ENCODE measurements at places on chromosomes 2 and 18.
A peak's percentile ranks its signal among the peaks of the same experiment; 100 is the strongest.

- no peak for DNase-seq
Observed at GRCh38 chr2:98381494-98381893, 35.2 kb downstream of the CNGA3 start.

GRCh38 chr2:164706522-164706921 is 85.2 kb upstream of the GRB14 start:
- DNase-seq, result no peak

- DNase-seq, result no peak
Observed at GRCh38 chr2:85119900-85120299, 13.3 kb upstream of the TCF7L1 start.

DNA sequence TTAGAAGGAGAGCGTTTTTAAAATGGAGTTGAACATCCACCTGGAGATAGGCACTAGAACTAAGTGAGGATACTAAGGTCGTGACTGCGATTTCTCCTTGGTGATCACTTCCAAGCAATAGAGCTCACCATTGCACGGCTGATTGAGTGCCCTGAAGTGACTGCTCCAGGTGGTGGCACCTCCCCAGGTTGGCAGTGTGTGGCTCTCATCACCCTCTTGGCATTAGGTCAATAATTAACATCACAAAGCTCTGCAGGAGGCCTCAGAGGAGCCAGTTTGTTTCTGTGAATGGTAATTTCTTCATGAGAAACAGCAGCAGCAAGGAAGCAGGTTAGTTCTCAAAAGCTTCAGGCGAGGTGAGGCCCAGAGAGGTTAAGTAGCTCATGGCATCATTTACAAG is 259.6 kb downstream of the CLIP4 start:
- DNase-seq, result no peak

DNA sequence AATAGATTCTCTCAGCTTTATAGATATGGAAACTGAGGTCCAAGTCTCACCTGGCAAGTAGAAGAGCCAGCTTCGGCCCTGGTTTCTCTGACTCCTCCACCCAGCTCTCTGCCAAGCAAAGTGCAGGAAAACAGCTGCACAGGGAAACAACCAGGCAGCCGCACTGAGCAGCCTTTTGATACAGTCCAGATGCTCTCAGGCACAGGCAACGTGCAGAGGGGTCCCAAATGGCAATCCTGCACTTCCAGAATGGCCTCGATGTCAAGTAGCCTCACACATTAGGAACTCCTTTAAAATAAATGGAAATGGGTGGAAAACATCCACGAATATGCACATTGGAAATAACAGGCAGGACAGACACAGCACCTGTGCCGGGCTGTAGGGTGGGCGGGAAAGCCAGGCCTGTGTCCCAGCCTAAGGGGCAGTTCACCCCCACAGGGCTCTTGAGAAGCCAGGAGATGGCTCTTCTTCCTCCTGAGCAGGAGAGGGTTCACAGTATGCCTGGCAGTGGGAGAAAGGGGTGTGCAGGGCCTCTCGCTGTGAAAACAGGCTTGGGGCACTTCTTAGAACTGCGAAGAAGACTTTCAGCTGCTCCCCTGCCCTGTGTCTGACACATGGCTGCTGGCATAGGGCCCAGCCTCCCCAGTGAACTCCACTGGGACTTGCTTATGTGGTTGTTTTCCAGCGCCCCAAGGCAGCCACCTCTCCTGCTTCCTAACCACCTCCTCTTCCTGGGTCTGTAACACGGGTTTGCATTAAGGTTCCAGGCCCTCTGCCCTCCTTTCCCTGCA is 63.9 kb upstream of the TUBA3E start:
- no peak for DNase-seq

DNA sequence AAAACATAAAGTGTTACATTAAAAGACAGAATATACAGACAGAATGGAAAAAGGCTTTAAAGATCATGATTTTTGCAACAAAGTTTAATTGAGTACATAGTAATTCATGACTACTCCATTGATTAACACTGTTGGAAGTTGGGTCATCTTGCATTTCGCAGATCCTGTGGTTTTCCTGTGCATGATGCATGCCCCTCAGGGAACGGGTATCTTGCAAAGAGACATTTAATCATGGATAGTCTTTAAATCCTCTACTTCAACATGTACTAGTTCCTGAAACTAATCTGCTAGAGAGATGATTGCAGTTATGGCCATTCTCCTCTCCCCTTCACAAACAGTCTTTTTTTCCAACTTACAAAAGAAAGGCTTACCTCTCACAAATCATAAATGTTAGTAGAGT is 155.6 kb upstream of the DSEL start:
- DNase-seq, result no peak

DNA sequence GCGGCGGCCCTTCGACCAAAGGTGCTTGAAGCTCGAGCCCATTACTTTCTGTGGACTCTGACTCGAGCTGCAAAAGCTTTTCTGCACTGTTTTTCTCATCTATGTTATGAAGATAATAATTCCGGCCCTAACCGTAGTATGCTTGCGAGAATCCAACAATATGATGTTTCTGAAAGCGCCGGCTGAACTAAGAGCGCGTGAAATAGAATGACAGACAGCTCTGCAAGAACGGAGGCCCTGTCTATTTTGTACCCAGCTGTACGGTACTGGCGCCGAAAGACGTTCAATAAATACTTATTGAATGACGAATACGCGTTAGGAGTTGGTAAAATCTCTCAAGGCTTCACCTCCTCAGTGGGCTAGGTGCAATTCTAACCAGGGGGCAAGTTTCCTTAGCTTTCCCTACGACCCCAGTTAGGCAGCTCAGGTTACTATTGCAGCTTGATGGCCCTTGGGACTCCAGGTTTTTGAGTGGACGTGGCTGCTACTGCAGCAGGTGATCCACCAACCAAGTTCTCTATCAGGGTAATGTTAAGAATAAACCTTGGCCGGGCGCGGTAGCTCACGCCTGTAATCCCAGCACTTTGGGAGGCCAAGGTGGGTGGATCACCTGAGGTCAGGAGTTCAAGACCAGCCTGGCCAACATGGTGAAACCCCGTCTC is 570 bp downstream of the SCRN3 start:
- DNase-seq, result no peak

DNA sequence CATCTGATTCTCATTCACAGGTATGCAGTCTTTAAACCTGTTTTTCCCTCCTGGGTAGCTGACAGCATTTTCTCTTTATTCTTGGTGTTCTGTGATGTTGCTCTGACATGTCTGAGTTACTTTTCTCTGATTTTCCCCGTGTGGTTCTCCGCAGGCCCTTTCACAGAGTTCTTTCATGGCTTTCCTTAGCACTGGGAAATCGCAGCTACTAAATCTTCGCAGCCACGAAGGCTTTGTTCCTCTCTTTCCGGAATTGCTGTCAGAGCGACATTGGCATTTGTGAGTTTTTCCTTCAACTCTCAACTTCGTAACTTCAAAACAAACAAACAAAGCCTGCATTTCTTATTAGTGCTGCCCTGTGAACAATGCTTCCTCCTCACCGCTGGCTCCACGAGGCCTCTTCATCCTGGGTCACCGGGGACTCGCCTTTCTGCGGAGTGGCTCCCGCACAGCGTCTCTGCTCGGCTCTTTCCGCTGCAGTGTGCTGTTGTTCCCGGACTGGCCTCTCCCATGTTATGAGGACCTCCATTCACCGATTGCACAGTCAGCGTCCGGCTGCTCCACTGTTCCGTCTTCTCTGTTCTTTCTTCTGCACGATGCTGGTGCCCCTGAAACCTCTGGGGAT is 16.1 kb downstream of the COLEC11 start:
- no peak for DNase-seq

GRCh38 chr2:203739351-203739750 is 32.9 kb downstream of the CD28 start:
- no peak for DNase-seq

GRCh38 chr2:239879423-239880084 is 145.6 kb downstream of the NDUFA10 start:
- no peak for DNase-seq

DNA sequence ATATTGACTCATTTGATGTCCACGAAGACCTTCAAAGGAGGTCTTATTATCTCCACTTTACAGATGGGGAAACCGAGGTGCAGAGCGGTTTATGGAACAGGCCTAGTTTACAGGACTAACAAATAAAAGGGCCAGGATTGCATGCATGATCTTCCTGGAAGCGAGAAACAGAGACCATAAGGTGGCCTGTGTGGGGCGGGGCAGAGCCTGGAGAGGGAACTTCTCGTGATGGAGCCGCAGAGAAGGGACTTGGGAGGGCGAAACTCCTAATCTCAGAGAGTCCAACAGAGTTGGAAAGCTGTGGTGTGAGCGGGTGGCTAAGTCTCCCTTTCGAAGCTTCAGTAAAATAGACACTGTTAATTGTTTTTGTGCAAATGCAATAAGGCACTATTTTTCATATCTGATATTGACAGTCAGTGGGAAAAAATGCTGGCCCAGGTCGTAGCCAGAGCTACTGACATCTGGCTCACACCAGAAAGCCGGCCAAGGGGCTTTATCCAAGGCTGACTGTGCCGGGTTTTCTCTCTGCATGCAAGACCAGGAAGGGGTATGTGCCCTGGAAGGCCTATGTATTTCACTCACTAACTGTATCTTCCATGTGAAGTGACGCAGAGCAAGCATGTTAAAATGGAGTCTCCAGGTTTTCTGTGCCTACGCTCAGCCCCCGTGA is 4.5 kb downstream of the INPP5D start:
- DNase-seq, result no peak

DNA sequence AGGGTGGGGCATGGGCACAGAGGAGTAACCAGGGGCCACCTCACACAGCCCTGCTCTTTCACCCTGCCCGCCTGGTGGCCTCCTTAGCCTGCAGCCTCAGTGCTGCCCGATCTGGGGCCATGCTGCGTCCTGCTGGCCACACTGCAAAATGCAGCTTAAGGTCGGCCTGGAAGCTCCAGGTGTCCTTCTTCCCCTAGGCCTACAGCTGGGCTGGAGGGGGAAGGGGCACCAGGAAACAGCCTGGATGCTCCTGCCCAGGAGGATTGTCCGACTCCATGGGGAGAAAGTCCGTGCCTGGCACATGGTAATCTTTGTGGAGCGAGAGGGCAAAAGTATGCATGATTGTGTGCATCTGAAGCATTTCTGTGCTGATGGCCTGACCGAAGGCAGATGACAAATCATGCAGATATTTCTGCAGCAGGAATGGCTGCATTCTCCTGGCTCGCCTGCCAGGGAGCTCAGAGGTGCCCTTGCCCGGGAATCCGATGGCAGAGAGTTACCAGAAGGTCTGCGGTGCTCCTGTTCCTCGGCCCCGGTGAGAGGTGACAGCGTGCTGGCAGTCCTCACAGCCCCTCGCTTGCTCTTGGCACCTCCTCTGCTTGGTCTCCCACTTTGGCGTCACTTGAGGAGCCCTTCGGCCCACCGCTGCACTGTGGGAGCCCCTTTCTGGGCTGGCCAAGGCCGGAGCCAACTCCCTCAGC is 12.8 kb upstream of the ALPP start:
- no peak for DNase-seq

GRCh38 chr2:134305109-134305491 is 51.2 kb downstream of the MGAT5 start:
- no peak for DNase-seq

DNA sequence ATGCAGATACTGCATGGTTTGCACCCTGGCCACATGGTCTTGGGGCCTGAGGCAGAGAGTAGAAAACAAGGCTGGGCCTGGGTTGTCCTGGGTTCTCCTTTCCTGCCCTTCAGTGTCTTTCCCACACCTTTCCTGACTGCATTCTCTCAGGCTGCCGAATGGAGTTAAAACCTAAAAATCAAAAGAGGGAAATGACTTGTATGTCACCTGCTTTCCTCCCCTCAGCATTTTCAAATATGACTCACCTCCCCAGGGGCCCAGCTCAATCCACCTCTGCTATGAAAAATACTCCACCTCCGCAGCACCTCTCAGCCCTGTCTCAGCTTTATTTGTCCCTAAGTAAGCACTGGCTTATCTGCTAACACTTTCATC is 457.8 kb upstream of the MEX3C start:
- peak; percentile 27 for DNase-seq

- DNase-seq, result no peak
Observed at GRCh38 chr2:164847981-164848741, 6.5 kb upstream of the COBLL1 start.

DNA sequence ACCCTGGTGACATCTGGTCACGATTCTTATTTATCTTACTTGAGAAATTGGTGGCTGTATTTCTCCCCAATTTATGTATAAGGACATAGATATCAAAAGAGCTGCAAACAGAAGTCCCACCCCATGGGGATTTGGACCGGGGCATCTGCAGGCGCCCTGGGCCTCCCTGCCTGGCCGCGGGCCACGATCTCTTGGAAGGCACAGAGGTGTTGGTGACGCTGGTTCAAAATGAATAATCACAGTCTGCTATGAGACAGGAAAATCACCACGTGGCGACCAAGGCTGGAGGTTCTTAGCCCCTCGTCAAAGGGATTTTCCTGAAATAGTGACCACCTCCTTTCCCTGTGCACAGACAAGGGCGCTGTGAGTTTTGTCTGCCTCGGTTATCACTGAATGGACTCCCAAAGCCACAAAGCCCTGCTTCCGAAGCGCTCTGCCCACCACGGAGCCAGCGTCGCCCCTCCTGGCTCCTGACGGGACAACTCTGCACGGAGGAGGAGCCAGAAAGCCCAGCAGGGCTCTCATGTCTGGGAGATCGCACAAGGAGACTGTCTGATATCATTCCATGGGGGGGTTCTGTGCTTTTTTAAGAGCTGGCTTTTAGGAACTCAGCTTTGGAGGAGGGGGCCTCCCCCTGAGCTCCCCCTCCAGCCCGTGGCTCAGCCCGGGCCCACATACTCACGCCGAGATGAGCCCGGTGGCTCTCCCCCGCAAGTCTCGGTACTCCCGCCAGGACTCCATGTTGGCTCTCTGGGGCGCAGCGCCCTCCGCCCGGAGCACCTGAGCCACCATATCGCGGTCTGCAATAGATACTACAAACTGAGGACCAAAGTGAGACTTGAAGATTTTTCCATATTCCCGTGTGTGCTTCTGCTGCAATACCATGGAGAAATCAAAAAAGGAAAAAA is 14.6 kb downstream of the CYP27C1 start:
- DNase-seq, result no peak

DNA sequence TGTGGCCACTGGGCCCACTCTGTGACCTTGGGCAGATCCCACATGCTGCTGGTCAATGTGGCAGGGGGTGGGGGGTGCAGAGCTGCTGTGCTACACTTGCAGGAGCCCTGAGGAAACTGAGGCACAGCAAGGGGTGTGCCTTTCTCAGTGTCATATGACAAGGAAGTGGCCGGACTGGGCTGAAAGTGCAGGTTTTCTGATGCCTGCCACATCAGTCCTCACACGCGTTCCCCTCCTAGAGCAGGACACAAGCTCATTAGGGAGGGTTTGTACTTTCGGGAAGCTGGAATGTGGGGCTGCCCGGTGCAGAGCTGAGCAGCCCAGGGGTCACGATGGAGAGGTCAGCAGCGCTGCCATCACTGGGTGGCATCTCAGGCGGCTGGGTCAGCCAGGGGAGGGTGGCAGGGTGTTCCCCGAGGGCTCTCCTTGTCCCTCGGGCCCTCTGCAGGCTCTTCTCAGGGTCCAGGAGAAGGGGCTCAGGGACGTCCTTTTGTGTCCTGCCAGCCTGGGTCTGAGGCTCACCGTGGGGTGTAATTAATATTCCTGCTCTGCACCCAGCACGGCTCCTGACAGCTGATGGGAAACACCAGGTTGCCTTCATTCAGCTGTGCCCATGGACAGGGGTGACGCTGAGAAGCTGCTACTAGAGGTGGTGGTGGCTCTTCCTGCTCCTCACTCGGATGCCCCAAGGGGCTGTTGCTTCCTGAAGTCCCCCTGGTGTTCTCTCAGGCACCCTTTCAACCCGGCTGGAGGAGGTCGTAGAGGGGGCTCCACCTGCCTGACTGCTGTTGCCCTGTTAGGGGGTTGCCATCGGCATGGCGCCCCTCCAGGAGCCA is 62.1 kb upstream of the HDAC4 start:
- DNase-seq, result no peak

- DNase-seq, result no peak
Observed at GRCh38 chr2:198347349-198347748, 543.0 kb downstream of the PLCL1 start.

- DNase-seq, result no peak
Observed at GRCh38 chr18:35415511-35416073, 38.5 kb upstream of the ZNF396 start.
